ENCODE measurements at places on chromosomes 1 and 21. TPM values are rescaled to one million over a fixed set of nuclear protein-coding genes. Genes with fewer than 3 reads are reported as not detected.

DNA sequence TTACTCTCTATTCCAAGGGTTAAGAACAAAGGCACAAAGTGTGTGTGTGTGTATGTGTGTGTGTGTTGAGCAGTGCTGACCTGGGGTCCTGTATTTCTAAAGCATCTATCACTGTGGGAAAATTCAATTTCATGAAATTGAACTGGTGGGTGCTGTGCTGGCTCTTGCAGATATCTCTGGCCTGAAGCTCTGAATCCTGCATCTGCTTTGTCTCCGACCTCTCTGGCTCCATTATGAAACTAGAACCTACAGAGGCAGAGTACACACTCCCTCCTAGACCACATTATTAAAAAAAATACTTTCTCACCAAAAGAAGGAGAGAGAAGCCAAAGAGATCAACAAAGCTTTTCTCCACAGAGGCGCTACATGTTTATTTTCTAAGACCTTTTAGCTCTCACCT, 88.4 kb upstream of the PDE4B start:
- no peak for DNase-seq

DNA sequence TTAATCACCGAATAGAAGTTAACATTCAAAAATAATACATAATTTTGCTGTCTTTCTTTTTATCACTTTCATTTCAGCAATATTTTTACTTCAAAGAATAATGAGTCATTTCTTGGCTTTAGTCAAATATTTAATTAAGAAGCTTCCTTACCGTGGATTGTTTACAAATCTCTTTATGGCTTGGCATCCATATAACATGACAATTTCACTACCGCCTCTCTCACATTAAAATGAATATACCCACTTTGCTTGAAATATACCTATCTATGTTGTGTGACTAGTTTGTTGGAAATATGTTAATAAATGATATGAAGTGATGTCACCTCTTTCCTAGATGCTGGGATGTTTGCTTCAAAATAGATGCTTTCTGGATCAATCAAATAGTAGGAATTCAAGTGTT, 1203.9 kb downstream of the AMY1C start:
- DNase-seq, result no peak

DNA sequence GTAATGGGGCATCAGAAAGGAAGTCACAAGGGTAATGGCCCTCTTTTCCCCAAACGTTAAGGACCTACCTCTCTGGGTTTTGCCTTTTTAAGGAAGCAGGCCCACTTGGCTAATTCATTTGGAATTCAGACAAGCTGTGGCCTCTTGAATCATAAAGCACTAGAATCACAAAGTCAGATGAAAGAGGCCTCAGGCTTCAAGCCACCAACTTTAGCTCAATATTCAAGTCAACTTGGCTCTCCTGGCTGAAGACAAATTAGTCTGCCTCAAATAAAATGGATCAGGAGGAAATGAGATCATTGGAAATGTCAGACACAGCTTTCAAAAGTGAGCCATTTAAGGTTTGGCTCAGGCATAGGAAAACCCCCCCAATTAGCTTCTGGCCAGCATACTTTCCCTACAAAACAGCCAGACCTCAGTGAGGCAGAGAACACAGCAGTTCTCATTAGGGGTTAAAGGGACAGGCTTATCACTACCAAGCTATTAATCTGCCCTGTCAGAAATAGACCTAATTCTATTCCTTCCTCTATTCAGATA, 34.3 kb downstream of the SLC35D1 start:
- no peak for DNase-seq

DENND2C gene
- 1.2 TPM for total RNA-seq

- DNase-seq, result no peak
These were observed 21.4 kb downstream of the SLC2A1 start for GRCh38 chr1:42937141-42937696.

IFI44L gene
- 3.3 TPM for total RNA-seq

GRCh38 chr1:93715529-93716126, 34.0 kb upstream of the BCAR3 start:
- no peak for DNase-seq

DNA sequence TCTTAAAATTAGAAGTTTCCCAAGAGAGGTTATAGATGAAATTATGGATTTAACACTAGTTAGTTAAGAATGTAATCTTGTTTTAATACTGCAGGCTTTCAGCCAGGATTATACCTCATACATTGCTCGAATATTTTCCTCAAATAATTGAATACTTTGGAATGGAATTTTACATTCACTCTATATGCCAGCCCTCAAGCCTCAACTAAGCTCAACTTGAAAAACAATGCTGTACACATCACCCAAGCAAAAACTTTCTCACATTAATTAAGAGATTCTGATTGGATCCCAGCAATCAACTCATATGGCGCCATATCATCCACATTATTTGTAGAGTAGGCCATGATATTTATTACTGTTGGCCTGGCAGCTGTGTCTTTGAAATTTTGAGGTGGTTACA, 710.7 kb upstream of the ADAMTS5 start:
- no peak for DNase-seq

ERICH3 gene
- total RNA-seq, result 0.07 TPM

- DNase-seq, result no peak
These were observed 569.0 kb downstream of the LTN1 start for GRCh38 chr21:28423521-28424190.

- no peak for DNase-seq
These were observed 1079.1 kb downstream of the ADGRL2 start for GRCh38 chr1:82879701-82880305.

DNA sequence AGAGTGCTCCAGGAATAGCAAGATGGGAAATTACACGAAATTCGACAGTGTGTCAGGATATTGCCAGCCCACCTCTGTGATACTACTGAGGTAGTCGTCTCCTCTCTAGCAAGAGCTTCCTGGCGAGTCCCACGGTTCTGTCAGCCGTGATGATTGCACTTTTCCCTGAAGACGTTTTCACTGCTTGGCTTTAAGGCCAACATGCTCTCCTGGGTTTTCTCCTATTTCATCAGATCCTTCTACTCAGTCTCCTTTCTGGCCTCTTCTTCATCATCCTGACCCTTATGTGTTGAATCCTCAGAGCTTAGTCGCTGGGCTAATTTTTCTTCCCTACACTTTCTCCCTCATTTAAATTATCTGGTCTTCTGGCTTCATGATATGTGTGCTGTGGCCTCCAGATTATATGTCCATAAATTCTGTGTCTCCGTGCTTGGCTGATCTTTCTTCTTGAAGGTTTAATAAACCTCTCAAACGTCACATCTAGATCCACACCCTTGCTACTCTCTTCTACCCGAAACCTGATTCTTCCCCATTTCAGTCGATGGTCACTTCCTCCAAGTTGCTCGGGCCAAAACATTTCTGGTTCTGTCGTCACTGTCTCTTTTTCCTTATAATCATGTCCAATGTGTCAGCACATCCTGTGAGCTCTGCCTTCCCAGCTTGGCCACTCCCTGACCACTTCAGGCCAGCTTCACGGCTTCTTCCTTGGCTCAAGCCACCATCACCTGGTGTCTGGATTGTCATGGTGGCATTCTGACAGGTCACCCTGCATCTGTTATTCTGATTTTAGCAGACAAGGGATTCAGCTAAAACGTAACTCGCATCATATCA, 12.2 kb downstream of the OR2B11 start:
- no peak for DNase-seq

- DNase-seq, result no peak
These were observed 7.8 kb downstream of the PGM1 start for GRCh38 chr1:63601061-63601460.

GRCh38 chr1:1613509-1614082, 1.7 kb upstream of the MIB2 start:
- DNase-seq, result no peak

DNA sequence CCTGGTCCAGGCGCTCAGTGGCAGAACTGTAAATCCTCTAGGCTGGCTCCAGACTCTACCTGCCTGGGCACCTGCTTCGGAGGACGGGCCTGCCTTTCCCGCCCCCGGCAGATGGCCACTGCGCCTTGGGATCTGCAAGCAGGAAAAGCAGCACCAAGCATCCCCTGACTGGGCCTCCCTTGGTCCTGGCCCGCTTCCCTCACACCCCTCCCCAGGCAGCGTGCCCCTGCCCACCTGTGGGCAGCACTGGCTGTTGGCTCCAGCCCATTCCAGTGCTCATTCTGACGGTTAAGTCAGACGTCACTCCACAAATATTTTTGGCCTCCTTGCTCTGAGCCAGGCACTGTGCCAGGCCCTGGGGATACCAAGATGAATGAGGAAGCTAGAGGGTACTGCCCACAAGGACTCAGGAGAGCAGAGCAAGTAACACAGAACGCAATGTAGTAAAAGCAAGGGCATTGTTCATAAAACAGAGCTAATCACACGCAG, 22.0 kb upstream of the BLACAT1 start:
- no peak for DNase-seq

GRCh38 chr1:6918186-6918924, 133.1 kb downstream of the CAMTA1 start:
- DNase-seq, result no peak

GRCh38 chr21:44378646-44379514, 25.5 kb downstream of the TRPM2 start:
- no peak for DNase-seq

HMCN1 gene
- total RNA-seq, result 20.2 TPM

KLHL20 gene
- 24.6 TPM for total RNA-seq

NAV1 gene
- total RNA-seq, result 16.3 TPM

DIO1 gene
- total RNA-seq, result not detected

ARTN gene
- total RNA-seq, result not detected

LCE1E gene
- total RNA-seq, result not detected

DNA sequence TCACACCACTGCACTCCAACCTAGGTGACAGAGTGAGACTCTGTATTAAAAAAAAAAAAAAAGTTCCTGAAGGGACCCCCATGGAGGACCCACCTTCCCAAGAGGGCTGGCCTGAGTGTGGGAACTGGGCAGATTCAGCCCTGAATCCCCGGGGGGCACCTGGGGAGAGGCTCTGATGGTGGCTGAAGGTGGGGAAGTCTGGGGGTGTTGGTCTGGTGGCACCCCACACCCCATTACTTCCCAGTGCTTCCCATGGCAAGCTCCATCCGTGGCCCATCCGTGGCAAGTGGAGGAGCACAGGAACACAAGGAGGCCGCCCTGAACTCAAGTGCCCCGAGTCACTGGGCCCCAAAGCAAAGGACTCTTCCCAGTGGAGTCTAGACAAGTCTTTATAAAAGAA, 778 bp upstream of the TNFRSF25 start:
- DNase-seq, result no peak

Measured in right atrium auricular region (tissue), 2 donors.